ENCODE measurements at places on chromosomes 6 and 20.

- no peak for DNase-seq
Observed at GRCh38 chr20:25089662-25090061, 7.7 kb upstream of the VSX1 start.

GRCh38 chr20:4552075-4552640, 169.6 kb upstream of the PRND start:
- no peak for DNase-seq

- DNase-seq = no peak
Observed at GRCh38 chr20:4812216-4812615, 90.5 kb downstream of the PRND start.

- DNase-seq = peak; percentile 23
Observed at GRCh38 chr6:16767765-16768476, 6.7 kb upstream of the ATXN1 start.

- DNase-seq = peak; percentile 56
Observed at GRCh38 chr6:132464538-132465256, 48.2 kb downstream of the STX7 start.

DNA sequence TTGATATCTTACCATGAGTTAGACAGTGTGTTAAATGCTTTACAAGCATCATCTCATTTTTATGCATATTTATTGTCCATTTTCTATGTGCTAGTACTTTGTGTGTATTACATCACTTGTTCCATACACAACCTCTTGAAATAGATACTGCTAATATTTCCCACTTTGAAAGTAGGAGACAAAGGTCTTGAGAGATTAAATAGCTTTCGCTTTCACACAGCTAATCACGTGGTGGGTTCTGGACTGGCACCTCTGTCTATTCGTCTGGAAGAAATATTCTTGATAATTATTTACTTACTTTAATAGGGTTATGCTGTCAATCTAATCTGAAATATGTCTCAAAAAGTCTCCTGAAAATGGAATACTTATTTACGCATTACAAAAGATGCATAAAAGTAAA, 30.2 kb downstream of the EPHA7 start:
- DNase-seq = no peak

GRCh38 chr6:42441697-42442081, 10.0 kb downstream of the TRERF1 start:
- DNase-seq = no peak

All from HCEC 1CT (cell line).